Stimulated activated CD4-positive, alpha-beta T cell treated with anti-CD3 and anti-CD28 coated beads, Interleukin-12 subunit alpha, Interleukin-12 subunit beta, amount 100 ng/mL, for 24 hours (primary cell): ENCODE measurements at places on chromosomes 7 and 10.

DNA sequence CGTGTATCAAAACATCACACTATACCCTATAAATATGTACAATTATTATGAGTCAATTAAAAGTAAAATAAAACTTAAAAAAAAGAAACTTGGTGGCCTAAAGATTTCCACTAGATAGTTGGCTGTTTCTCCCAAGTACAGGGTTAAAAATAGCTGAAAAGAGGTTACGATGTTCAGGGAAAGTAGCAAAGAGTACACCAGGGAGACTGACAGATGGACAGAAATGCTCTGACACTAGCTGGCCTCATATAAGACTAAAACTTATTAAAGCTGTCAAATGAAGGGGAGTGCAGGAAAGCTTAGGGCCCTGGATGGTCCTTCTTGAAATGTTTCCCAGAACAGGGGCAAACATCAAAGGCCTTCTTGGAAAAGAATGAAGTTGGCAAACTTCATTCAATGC lies 51.3 kb downstream of the TCAF1 start:
- DNase-seq: no peak

DNA sequence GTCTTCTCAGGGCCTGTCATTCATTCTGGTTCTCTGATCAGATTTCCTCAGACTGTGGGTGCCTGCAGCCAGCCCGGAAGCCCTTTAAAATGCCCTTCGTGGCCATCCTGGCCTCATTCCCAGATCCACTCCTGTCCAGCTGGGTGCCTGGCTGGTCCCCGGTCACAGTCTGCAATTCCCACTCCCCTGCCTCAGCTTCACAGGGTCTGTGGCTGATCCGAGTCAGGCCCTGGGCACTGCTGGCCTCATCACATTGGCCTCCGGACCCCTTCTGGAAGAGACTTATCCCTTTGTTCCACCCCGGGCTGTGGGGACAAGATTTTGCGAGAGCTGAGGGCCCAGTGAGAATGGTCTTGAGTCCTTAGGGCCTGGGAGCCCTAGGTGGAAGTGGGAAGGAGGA lies 12.1 kb downstream of the DOCK1 start:
- no peak for DNase-seq

- DNase-seq: no peak
Measured at GRCh38 chr10:104642658-104643302, 1.7 kb downstream of the SORCS3 start.

GRCh38 chr7:79949778-79950177 lies 184.9 kb upstream of the GNAI1 start:
- no peak for DNase-seq

DNA sequence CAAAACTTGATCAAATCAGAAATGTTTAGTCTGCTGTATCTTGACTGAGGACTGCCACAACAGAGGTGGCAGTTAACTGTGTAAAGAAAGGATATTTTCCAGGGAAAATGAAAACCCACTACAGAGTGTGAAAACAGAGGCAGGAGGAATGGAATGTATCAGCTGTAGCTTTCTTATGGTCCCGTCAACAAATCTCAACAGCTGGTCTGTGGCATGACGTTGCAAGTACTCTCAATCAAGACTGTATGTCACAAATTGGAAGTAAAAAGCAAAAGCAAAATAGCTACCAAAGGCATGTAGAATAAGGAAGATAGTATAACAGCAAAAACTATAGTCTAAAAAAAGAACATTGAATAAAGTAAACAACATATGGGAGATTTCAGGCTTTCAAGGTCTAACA lies 123.5 kb downstream of the KMT2C start:
- DNase-seq: no peak

GRCh38 chr7:45160417-45160881 lies 2.9 kb downstream of the RAMP3 start:
- no peak for DNase-seq

- DNase-seq: no peak
Measured at GRCh38 chr7:20343205-20343604, 12.5 kb downstream of the ITGB8 start.

DNA sequence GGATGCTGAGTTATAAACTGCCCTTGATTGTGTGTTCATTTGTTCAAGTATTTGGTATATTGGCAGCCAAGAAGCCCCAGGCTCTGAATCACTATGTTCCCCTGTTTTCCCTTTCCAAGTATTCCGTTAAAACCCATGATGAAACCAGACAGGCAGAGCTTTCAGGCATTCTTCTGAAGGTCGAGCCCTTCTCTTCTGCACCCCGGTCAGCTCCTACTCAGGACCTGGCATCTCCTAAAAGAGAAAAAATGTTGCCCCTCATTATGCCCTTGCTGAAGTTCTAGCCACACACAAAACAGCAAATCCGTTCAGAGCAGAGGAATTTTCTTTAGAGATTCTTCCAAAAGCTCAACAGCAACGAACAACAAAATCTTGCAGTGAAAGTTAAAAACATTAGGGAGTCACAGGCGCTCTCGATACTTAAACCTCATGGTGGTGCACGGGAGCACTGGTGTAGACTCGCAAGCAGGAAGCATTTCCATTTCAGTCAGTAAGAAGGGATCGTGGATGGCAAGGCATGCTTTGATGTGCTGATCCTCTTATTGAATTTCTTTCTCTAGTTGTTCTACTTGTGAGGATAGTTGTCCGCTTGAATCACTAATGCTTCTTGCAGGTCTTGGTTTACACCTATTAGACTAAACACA lies 264.9 kb downstream of the SKIDA1 start:
- no peak for DNase-seq

GRCh38 chr7:14846405-14846804 lies 56.1 kb downstream of the DGKB start:
- no peak for DNase-seq

DNA sequence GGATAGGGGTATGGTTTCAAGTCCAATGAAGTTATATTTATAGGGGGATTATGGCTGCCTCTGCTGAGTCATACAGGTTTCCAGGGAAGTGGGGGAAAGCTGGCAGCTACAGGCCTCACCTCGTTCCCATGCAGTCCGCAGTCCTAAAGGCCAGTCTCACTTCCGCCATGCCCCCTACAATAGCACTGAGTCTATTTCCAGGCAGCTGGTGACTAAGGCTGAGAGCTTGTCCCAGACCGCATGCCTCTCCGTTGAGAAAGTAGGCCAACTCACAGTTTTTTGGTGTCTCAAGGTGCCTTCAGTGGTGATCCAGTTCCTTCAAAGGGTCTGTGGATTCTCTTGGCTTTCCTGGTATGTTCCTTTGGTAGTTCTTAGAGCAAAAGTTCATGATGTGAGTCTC lies 203.9 kb upstream of the GLI3 start:
- no peak for DNase-seq

- DNase-seq: no peak
Measured at GRCh38 chr10:100245484-100246220, 16.3 kb upstream of the CHUK start.

DNA sequence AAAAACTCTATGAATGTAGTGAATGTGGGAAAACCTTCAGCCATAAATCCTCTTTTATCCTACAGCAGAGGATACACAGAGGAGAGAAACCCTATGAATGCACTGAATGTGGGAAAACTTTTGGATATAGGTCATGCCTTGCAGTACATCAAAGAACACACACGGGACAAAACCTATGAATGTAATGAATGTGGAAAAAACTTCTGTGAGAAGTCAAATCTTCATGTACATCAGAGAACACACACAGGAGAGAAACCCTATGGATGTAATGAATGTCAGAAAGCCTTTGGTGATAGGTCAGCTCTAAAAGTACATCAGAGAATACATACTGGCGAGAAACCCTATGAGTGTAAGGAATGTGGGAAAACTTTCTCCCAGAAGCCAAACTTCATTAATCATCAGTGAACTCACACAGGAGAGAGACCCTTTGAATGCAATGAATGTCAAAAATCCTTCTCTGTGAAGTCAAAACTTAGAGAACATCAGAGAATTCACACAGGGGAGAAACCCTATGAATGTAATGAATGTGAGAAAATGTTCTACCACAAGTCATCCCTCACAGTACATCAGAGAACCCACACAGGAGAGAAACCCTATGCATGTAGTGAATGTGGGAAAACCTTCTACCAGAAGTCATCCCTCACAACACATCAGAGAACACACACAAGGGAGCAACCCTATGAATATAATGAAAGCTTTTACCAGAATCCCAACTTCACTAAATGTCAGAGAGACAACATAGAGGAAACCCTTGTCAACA lies 45.6 kb downstream of the ZNF487 start:
- DNase-seq: no peak

DNA sequence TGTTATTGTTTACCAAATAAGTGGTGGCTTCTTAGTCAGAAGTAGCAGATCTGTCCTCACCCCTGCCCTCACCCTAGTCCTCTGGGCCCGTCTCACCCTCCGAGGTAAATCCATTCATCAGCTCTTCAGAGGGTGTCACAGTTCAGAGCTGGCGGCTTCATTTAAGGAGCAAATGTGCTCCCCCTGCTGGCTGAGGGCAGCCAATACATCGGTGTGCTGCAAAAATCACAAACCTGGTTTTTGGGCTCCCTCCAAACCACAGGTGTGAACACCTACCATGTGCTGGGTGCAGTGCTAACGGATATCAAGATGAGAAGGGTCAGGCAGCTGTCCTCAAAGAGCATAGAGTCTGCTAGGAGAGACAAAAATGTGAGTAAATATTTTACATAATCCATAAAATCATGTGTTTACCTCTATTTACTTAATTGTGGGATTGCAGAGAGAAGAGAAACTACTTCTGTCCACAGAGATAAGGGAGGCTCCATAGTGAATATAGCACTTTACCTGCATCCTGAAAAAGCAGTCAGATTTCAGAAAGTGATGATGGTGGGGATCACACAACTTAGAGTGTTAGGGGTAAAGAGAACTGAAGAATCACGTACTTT lies 15.5 kb upstream of the CRTAC1 start:
- peak; percentile 46 for DNase-seq

GRCh38 chr7:113832196-113832745 lies 86.5 kb downstream of the PPP1R3A start:
- no peak for DNase-seq

DNA sequence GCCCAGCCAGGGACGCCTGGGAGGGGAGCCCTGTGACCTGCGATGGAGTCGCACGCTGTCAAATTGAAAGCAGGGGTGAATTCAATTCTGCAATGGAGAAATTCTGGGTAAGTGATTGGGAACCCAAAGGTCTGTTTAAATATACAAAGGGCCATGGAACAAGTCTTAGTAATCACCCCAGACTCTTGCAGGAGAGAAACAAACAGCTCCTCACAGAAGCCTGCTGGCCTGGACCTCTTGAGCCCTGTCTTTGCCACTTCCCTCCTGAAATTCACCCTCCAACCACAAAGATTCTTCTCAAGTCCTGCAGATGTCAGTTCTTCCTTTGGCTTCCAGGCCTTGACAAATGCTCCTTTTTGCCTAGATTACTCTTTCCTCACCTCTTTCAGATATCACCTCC lies 97.3 kb downstream of the GLI3 start:
- no peak for DNase-seq

DNA sequence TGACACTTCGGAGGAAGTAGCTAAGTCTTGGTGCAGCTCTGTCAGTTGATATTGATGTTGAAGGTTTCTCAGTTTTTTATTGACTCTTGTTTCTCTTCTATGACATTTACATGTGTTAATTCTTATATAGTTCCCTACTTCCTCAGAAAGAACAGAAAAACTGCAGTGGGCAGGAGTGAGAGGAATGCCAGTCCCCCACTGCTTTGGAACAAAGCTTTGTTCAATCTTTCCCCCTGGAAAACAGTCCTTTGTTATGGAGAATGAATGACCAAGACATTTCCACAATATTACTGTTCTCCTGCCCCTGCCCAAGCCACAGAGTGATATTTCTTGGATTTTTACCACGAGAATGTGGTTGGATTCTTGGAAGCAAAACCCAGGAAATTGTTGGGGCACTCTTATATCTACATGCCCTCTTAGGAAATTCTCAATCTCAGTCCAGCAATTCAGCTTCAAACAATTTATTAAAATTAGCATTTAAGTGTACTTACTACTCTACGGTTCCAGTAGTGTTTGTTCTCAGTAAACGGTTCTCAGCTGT lies 258.0 kb upstream of the KCND2 start:
- no peak for DNase-seq

- DNase-seq: no peak
Measured at GRCh38 chr7:130208516-130208915, 856 bp downstream of the SSMEM1 start.

DNA sequence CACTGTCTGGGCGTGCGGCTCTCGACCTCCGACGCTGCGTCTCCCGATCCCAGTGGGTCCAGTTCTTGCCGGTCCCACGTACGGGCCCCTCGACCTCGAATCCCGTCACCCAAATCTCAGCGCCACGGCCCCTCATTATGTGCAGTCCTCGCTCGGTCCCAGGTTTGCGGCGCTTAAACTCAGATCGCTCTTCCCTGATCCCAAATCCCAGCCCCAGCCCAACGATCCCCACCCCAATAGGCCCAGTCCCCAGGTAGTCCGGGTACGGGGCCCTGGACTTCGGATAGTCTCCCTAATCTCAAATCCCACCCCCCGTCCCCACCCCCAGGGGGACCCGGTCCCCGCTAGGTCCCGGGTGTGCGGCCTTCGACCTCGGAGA lies 666 bp downstream of the HNRNPF start:
- no peak for DNase-seq

DNA sequence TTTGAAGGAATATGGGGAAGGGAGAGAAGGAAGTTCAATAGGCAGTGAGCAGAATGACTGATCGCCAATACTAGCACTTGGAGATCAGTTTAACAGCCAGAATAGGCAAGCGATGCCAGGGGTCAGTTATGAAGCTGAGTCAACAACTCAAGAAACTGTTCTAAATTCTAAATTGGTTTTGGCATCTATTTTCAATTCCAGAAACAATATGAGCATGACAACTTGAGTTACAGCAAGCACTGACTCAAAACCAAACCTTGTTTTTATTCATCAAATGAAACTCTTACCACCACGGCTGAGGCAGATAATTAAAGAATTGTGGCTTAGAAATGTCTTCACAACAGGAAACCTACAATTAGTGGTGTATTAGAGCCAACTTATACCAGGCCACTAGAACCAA lies 180.5 kb upstream of the ASAH2 start:
- no peak for DNase-seq

DNA sequence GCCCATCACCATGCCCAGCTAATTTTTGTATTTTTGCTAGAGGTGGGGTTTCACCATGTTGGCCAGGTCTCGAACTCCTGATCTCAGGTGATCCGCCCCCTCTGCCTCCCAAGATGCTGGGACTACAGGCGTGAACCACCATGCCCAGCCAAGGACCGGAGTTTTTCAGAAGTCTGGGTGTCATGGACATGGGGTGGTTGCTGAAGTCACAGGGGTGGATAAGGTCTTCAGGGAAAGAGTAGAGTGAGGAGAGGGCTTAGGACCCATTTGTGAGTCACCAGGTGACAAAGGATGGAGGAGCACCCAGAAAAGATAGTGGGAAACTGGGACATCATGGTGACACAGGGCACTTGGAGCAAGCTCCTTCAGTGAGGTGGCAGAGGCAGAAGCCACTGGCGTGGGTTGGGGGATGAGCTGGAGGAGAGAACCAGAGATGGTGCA lies 2.8 kb upstream of the GPRIN2 start:
- no peak for DNase-seq

- DNase-seq: no peak
Measured at GRCh38 chr7:102913826-102914225, 1.0 kb downstream of the LRRC17 start.

GRCh38 chr10:70759781-70760180 lies 25.4 kb downstream of the TBATA start:
- DNase-seq: no peak

GRCh38 chr10:104683567-104683966 lies 42.5 kb downstream of the SORCS3 start:
- no peak for DNase-seq

- DNase-seq: no peak
Measured at GRCh38 chr10:127012769-127013152, 107.5 kb downstream of the DOCK1 start.
